Activated CD4-positive, alpha-beta T cell treated with anti-CD3 and anti-CD28 coated beads for 36 hours (primary cell): ENCODE measurements at places on chromosomes 1 and 21. TPM values are rescaled to one million over a fixed set of nuclear protein-coding genes. Genes with fewer than 3 reads are reported as not detected.

GSTM2 gene
- 18.7 TPM for total RNA-seq

FAM78B gene
- 0.34 TPM for total RNA-seq

TENT5C gene
- total RNA-seq = 6.0 TPM

LCE2C gene
- total RNA-seq = not detected

NCMAP gene
- total RNA-seq = 0.05 TPM

SUCO gene
- total RNA-seq = 22.1 TPM

GPA33 gene
- total RNA-seq = 0.39 TPM

ZNF695 gene
- 1.2 TPM for total RNA-seq

VCAM1 gene
- not detected for total RNA-seq

TRIM45 gene
- total RNA-seq = 0.62 TPM

DNA sequence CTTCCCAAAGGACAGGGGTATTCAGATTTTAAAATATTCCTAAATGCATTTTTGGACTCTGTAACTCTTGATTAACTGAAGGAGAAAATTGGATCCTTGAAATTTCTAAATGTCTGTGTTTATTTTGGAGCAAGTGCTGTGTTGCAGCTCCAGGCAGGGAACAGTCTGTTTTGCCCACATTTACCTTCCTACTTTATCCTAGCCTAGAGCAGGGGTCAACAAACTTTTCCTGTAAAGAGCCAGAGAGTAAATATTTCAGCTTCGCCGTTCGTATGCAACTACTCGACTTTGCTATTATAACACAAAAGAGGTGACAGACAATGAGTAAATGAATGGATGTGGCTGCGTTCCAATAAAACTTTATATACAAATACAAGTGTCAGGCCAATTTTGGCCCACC is 402.2 kb downstream of the GPATCH2 start:
- DNase-seq = no peak
- H3K27ac ChIP-seq = no peak overlapping the region
- H3K4me3 ChIP-seq = no peak overlapping the region
- no peaks in the 10 kb centered on the region for H3K27me3 ChIP-seq
- no peaks in the 10 kb centered on the region for H3K36me3 ChIP-seq

GRCh38 chr1:232655028-232655745 is 25.3 kb upstream of the SIPA1L2 start:
- no peak overlapping the region for H3K4me3 ChIP-seq
- H3K4me1 ChIP-seq = peaks cover 3% of the 10 kb centered on the region
- H3K27me3 ChIP-seq = peaks cover 1% of the 10 kb centered on the region
- H3K36me3 ChIP-seq = no peaks in the 10 kb centered on the region
- H3K27ac ChIP-seq = no peak overlapping the region

- H3K36me3 ChIP-seq = peaks cover 5% of the 10 kb centered on the region
- peak overlapping the region; percentile 20 for H3K27ac ChIP-seq
- no peaks in the 10 kb centered on the region for H3K27me3 ChIP-seq
- DNase-seq = no peak
- no peak overlapping the region for H3K4me3 ChIP-seq
These were observed 20.1 kb downstream of the TFAP2E start for GRCh38 chr1:35592991-35593769.

- H3K4me1 ChIP-seq = peaks cover 28% of the 10 kb centered on the region
- no peak overlapping the region for H3K4me3 ChIP-seq
- peaks cover 48% of the 10 kb centered on the region for H3K36me3 ChIP-seq
- peak overlapping the region; percentile 49 for H3K27ac ChIP-seq
These were observed 3.6 kb downstream of the UTP11 start for GRCh38 chr1:38015978-38016725.

GRCh38 chr1:111739925-111740765 is 950 bp upstream of the INKA2 start:
- peak overlapping the region; percentile 80 for H3K4me3 ChIP-seq
- H3K27ac ChIP-seq = peak overlapping the region; percentile 1
- no peaks in the 10 kb centered on the region for H3K36me3 ChIP-seq
- DNase-seq = peak; percentile 34
- H3K27me3 ChIP-seq = peaks cover 33% of the 10 kb centered on the region

- H3K27ac ChIP-seq = no peak overlapping the region
- H3K36me3 ChIP-seq = peaks cover 2% of the 10 kb centered on the region
- DNase-seq = no peak
- H3K4me3 ChIP-seq = no peak overlapping the region
These were observed 4.5 kb upstream of the CRABP2 start for GRCh38 chr1:156709757-156710489.

DNA sequence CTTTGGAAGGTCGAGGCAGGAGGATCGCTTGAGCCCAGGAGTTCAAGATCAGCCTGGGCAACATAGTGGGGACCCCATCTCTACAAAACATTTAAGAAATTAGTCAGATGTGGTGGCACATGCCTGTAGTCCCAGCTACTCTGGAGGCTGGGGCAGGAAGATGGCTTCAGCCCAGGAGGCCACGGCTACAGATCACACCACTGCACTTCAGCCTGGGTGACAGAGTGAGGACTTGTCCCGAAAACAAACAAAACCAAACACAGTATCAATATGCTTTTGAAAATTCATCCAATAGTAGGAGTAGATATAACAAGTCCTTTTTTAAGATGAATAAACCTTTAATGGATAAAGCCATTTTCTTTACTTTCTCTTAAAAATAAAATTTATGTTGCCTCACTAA is 8.5 kb downstream of the APP start:
- no peak overlapping the region for H3K27ac ChIP-seq
- H3K36me3 ChIP-seq = peaks cover 5% of the 10 kb centered on the region
- peaks cover 25% of the 10 kb centered on the region for H3K4me1 ChIP-seq
- H3K4me3 ChIP-seq = no peak overlapping the region
- no peak for DNase-seq
- H3K27me3 ChIP-seq = no peaks in the 10 kb centered on the region

- H3K4me3 ChIP-seq = no peak overlapping the region
- no peak overlapping the region for H3K27ac ChIP-seq
- no peaks in the 10 kb centered on the region for H3K36me3 ChIP-seq
- H3K4me1 ChIP-seq = no peaks in the 10 kb centered on the region
- H3K27me3 ChIP-seq = no peaks in the 10 kb centered on the region
- no peak for DNase-seq
These were observed 11.7 kb downstream of the HAO2 start for GRCh38 chr1:119380304-119380703.

GRCh38 chr21:45601551-45601950 is 42.0 kb upstream of the PCBP3 start:
- H3K4me1 ChIP-seq = peaks cover 6% of the 10 kb centered on the region
- no peak for DNase-seq
- H3K36me3 ChIP-seq = peaks cover 4% of the 10 kb centered on the region
- no peaks in the 10 kb centered on the region for H3K27me3 ChIP-seq
- no peak overlapping the region for H3K27ac ChIP-seq

DNA sequence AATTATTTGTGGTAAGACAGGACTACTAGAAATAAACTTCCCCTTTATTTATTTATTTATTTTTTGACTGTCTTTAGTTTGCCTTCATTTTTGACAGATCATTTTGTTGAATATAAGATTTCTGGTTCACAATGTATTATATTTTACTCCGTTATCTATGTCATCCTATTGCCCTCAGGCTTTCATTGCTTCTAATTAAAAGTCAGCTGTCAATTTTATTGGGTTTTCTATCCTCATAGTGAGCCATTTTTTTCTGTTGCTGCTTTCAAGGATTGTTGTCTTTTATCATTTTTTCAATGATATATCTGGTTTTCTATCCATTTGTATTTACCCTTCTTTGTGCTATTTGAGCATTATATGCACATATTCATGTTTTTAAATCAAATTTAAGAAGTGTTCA is 866.2 kb downstream of the LRRIQ3 start:
- H3K4me1 ChIP-seq = no peaks in the 10 kb centered on the region
- no peak for DNase-seq
- H3K27me3 ChIP-seq = no peaks in the 10 kb centered on the region

GRCh38 chr1:233675893-233676292 is 62.0 kb downstream of the KCNK1 start:
- no peaks in the 10 kb centered on the region for H3K36me3 ChIP-seq
- peaks cover 26% of the 10 kb centered on the region for H3K27me3 ChIP-seq
- H3K4me1 ChIP-seq = no peaks in the 10 kb centered on the region
- DNase-seq = no peak

GRCh38 chr1:246329900-246330299 is 177.2 kb downstream of the SMYD3 start:
- H3K27me3 ChIP-seq = no peaks in the 10 kb centered on the region
- H3K4me1 ChIP-seq = peaks cover 51% of the 10 kb centered on the region

GRCh38 chr1:53601867-53602775 is 136.8 kb downstream of the GLIS1 start:
- H3K27me3 ChIP-seq = no peaks in the 10 kb centered on the region
- H3K36me3 ChIP-seq = no peaks in the 10 kb centered on the region
- H3K27ac ChIP-seq = no peak overlapping the region
- no peak overlapping the region for H3K4me3 ChIP-seq
- peaks cover 5% of the 10 kb centered on the region for H3K4me1 ChIP-seq

DNA sequence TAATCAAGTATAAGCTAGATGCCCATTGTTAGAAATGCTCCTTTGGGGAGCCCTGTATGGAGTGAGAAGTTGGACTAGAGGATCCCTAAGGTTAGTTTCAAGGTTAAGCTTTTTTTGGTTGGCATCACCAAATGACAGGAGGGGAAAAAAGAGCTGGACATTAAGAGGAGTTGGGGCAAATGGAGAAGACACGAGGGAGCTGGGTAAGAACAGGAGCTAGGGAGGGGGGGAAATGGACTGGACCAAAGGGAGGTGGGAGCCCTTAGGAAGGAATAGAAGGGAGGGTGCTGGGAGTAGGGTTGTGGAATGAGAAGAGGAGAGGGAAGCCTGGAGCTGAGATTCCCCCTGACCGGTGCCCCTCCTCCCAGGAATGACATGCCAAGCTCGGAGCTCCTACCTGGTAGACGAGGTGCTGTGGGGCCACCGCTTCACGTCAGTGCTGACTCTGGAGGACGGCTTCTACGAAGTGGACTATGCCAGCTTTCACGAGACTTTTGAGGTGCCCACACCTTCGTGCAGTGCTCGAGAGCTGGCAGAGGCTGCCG is 5.9 kb downstream of the KCNJ9 start:
- H3K4me3 ChIP-seq = no peak overlapping the region
- H3K27me3 ChIP-seq = peaks cover 9% of the 10 kb centered on the region
- H3K4me1 ChIP-seq = peaks cover 7% of the 10 kb centered on the region
- H3K27ac ChIP-seq = no peak overlapping the region

- peak overlapping the region; percentile 51 for H3K27ac ChIP-seq
- H3K4me1 ChIP-seq = peaks cover 24% of the 10 kb centered on the region
- DNase-seq = peak; percentile 5
- peak overlapping the region; percentile 80 for H3K4me3 ChIP-seq
These were observed 2.2 kb downstream of the SLC19A1 start for GRCh38 chr21:45539796-45540600.

GRCh38 chr1:214958486-214958885 is 124.1 kb upstream of the KCNK2 start:
- no peaks in the 10 kb centered on the region for H3K36me3 ChIP-seq
- peaks cover 6% of the 10 kb centered on the region for H3K27me3 ChIP-seq
- no peak for DNase-seq
- no peak overlapping the region for H3K27ac ChIP-seq
- no peak overlapping the region for H3K4me3 ChIP-seq

DNA sequence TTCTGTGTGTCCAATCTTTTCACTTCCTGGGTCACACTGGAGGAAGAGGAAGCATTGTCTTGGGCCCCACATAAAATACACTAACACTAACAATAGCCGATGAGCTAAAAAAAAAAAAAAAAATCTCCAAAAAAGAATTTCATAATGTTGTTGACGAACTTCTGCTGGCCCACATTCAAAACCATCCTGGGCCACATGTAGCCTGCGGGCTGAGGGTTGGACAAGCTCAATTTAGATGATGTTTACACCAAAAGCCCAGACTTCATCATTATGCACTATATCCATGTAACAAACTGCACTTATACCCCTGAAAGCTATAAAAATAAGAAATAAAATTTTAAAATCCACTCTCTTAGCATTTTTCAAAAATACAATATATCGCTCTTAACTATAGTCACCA is 187.8 kb upstream of the PTBP2 start:
- H3K4me1 ChIP-seq = no peaks in the 10 kb centered on the region
- H3K27me3 ChIP-seq = peaks cover 3% of the 10 kb centered on the region
- no peak for DNase-seq

DNA sequence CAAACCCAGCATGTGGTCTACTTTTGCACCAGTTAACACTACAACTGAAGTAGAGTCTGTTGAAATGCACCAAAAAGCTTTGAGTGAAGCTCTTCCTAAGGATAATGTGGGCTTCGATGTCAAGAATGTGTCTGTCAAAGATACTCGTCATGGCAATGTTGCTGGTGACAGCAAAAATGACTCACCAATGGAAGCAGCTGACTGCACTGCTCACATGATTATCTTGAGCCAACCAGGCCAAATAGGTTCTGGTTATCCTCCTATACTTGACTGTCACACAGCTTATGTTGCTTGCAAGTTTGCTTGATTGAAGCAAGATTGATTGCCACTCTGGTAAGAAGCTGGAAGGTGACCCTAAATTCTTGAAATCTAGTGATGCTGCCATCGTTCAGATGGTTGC is 85.2 kb downstream of the DENND1B start:
- no peaks in the 10 kb centered on the region for H3K27me3 ChIP-seq
- no peak for DNase-seq

- H3K36me3 ChIP-seq = peaks cover 39% of the 10 kb centered on the region
- no peak overlapping the region for H3K4me3 ChIP-seq
- no peaks in the 10 kb centered on the region for H3K27me3 ChIP-seq
- H3K27ac ChIP-seq = no peak overlapping the region
- H3K4me1 ChIP-seq = peaks cover 71% of the 10 kb centered on the region
- DNase-seq = peak; percentile 68
These were observed 24.4 kb downstream of the RCAN3 start for GRCh38 chr1:24526940-24527542.

GRCh38 chr1:58434181-58434580 is 112.3 kb downstream of the OMA1 start:
- no peaks in the 10 kb centered on the region for H3K27me3 ChIP-seq
- H3K4me1 ChIP-seq = no peaks in the 10 kb centered on the region
- no peaks in the 10 kb centered on the region for H3K36me3 ChIP-seq
- H3K4me3 ChIP-seq = no peak overlapping the region
- no peak overlapping the region for H3K27ac ChIP-seq

- H3K27ac ChIP-seq = no peak overlapping the region
- no peak for DNase-seq
- H3K27me3 ChIP-seq = no peaks in the 10 kb centered on the region
- no peaks in the 10 kb centered on the region for H3K36me3 ChIP-seq
These were observed 9.6 kb downstream of the CLDN14 start for GRCh38 chr21:36470294-36470693.

- H3K27me3 ChIP-seq = no peaks in the 10 kb centered on the region
- no peak overlapping the region for H3K27ac ChIP-seq
- DNase-seq = no peak
- H3K4me1 ChIP-seq = no peaks in the 10 kb centered on the region
- H3K36me3 ChIP-seq = no peaks in the 10 kb centered on the region
These were observed 132.9 kb upstream of the NRIP1 start for GRCh38 chr21:15197696-15198095.
